Fibroblast of skin of right quadriceps (primary cell): ENCODE measurements at places on chromosomes 4 and X.

GRCh38 chr4:3730422-3731190, 35.6 kb upstream of the ADRA2C start:
- DNase-seq: no peak

DNA sequence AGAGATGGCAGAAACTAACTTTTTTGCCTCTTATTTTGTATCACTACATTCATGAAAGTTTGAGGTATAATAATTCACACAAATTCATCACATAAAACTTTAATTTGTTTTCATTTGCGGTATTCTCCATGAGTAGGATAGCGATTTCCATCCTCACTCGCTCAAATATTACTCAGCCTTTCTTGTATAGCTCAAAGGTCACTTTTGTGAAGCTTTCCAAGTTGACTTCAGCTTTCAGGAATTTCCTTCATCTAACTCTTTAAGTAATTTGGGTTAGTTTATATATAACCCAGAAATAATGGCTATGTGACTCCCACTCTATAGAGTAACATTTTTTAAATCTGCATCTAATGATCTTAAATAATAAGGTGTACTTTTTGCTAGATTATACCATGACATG, 314.4 kb downstream of the IL1RAPL1 start:
- DNase-seq: peak; percentile 31

DNA sequence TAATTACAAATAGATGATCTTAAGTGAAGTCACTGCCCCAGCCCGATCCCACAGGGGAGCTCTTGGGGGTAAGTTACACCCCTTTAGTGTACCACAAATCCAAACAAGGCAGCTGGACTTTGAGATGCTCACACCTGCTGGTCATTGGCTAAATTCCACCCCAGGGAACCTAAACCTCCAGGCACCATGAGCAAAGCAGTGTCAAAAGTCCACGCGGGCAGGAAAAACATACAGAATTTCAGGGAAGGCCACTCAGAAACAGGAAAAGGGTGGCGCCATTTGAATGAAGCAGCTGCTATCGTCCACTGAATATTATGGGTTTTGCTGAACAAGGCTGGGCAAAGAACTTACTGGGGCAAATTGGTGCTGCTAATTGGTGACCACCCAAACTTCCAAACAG, 30.9 kb downstream of the SUPT20HL1 start:
- no peak for DNase-seq

- peak; percentile 60 for DNase-seq
Measured at GRCh38 chr4:167614866-167615265, 380.6 kb upstream of the SPOCK3 start.
